NCI-H2081 (cell line): ENCODE measurements at places on chromosomes 1 and 21.
A peak's percentile ranks its signal among the peaks of the same experiment; 100 is the strongest.

GRCh38 chr1:224380003-224380402 lies 23.3 kb downstream of the CNIH4 start:
- no peak for DNase-seq

DNA sequence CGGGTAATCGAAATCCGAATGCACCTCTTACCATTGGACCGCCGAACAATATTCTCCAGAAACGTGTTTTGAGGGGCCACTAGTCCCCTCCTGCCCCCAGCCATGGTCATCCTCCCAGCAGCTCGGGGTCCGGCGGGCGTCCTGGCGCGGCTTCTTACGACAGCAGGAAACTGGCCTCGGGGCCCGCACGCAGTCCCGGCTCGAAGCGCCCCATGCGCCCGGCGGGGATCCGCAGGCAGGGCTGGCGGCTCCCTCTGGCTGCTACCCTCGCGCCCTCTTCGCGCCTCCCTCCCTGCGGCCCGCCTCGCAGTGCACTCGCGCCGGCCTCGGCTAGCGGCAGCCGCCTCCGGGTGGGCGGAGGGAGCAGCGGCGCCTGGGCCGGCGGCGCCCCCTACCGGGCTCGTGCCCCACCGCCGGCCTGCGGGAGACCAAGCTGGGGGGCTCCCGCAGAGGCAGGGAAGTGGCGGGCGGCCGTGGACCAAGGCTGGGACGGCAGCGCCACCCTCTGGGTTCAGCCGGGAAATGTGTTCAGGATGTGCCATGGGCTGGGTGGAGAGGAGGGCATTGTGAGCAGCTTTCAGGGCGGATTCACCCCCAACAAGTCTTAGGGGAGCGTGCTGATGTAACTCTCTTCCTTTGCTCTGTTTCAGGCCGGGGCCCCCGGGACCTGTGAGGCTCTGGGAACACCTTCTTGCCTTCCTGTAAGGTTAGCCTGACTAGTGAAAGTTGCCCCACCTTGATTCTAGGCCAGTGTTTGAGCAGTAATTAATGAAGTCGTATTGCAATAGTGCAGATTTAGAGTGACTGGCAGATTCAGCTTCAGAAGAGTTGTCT lies at the start of gene KCNH1:
Gene KCNH1 (minus strand): TSS at position 313 of the 834 bp plus-strand sequence. CDS start 203 bp downstream, at position 110.
- DNase-seq: peak; percentile 89

GRCh38 chr21:44420416-44421205 lies 34.7 kb upstream of the LRRC3 start:
- DNase-seq: no peak

- DNase-seq: no peak
Observed at GRCh38 chr1:151653397-151653796, 41.5 kb downstream of the SNX27 start.

GRCh38 chr1:102098536-102098935 lies 101.8 kb upstream of the OLFM3 start:
- DNase-seq: no peak

DNA sequence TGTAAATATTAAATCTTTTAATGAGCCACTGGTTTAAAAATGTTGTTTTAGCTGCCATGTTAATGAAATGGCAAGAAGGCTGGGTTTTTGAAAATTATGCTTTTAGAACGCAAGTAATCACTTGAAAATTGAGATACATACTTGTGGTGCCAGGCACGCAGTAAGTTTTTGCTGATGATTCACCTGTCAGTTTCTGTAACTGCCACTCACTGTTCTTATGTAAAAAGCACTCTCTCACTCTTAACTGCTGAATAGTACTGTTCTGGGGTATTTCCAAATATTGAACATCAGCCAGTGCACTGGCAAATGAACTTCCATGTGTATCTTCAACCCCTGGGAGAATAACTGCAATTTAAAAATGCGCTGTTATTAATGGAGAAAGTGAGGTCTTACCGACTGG lies 17.9 kb downstream of the LGALS8 start:
- no peak for DNase-seq

- DNase-seq: no peak
Observed at GRCh38 chr1:14215151-14215550, 383.3 kb upstream of the KAZN start.
